ENCODE measurements at places on chromosomes 12 and 14.

GRCh38 chr14:51566831-51567582 is 84.7 kb upstream of the FRMD6 start:
- no peak for DNase-seq

DNA sequence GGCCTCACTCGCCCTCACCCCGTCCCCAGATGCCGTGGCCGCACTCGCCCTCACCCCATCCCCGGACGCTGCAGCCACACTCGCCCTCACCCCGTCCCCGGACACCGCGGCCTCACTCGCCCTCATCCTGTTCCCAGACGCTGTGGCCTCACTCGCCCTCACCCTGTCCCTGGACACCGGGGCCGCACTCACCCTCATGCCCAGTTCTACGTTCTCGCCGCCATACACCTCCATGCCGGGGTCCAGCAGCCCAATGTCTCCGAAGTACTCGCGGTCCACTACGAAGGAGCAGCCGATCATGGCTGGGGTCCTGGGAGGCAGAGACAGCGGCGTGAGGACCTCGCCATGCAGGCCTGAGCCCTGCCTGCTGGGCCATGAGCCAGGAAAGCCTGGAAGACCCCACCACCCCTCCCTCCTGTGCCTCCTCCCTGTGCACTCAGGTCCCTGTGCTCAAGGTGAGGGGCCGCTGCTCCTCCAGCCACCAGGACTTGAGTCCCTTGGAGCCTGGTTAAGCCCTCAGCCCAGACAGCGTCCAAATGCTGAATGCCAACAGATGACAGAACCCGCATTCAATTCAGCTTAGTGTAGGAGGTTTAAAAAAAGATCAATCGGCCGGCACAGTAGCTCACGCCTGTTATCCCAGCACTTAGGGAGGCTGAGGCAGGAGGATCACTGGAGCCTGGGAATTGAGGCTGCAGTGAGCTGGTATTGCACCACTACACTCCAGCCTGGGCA is 81.5 kb downstream of the GALNT9 start:
- DNase-seq: no peak

DNA sequence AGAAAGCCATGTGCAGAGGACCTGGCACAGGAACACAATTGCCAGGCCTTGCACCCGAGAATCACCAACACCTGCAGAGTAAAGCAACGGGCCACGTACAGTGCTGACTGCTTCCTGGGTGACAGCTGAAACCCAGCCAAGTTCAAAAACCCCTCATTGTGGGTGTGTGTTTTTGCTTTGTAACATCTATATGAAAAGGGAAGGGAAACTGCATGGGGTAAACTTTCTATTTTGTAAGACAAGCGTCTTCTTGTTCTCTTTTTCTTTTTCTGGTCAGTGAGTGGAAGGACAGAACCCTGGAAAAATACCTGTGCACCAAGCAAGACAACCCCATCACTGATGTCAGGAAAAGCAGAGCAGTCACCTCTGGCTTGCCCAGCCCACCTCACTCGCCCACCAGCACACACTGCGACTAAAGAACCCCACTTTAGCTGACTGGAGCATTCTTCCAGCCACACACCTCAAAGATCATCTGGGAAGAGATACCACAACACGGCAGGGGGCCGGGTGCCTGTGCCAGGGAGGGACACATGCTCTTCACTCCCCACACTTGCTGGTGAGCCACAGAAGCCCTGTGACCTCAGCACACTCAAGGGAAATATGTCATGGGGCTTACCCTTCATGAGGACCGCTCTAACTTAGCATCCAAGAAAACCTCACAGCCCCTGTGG is 172.3 kb downstream of the NDUFA12 start:
- no peak for DNase-seq

- DNase-seq: no peak
Observed at GRCh38 chr12:111628505-111629260, 29.6 kb upstream of the ATXN2 start.

DNA sequence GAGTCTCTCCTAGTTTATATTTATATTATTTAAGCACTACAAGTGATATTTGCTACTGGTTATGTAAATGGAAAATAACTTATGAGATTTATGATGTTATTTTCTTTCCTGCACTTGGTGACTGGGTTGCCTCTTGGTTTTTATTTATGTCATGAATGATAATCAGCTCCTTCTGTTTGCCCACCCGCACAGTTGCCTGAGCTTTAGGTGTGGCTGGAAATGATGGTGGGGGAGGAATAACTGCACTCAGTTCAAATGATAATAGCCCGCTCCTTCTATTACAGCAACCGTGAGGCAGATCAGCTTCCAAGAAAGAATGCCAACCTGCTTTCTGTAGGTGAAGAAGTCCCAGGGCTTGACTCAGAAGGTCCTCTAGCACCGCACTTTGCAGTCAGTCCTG is 190.2 kb upstream of the CAND1 start:
- no peak for DNase-seq

DNA sequence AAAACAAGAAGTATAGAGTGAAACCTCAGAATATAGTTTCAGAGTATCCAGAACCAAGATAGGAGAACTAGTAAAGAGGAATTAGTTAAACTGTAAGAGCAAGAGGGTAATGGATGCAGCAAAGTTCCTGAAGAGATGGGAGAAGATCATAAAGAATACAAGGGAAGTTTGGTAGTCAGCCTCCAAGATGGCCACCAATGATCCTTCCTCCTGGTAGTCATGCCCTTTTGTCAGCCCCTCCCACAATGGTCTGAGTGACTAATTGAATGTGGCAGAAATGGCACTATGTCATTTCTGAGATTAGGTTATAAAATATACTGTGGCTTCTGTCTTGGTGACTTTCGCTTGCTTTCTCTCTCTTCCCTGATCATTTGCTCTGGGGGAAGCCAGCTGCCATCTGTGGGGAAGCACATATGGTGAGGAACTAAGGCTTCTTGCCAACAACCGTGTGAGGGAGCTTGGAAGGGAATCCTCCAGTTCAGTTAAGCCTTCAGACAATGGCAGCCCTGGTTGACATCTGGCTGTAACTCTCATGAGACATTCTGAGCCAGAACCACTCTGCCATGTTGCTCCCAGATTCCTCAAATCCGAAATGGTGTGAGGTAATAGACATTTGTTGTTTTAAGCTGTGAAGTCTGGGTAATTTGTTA is 55.3 kb upstream of the AMN1 start:
- no peak for DNase-seq

DNA sequence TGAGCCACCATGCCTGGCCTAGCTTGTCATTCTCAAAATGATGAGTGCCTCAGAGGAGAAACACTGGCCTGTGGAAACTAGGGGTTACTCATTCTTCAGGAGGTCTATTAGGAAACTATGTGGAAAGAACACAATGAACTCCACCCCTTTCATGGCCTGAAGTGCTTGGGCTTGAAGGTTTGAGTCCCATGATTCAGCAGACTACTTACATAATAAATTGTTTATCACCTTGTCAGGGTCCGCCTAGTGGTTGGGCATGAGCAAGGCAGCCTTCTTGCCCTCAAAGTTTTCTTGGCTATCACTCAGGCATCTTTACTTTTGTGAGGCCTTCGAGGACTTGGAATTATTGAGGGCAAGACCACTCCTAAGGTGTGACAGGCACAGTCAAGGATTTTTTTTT is 251.2 kb downstream of the ACSS3 start:
- DNase-seq: no peak

DNA sequence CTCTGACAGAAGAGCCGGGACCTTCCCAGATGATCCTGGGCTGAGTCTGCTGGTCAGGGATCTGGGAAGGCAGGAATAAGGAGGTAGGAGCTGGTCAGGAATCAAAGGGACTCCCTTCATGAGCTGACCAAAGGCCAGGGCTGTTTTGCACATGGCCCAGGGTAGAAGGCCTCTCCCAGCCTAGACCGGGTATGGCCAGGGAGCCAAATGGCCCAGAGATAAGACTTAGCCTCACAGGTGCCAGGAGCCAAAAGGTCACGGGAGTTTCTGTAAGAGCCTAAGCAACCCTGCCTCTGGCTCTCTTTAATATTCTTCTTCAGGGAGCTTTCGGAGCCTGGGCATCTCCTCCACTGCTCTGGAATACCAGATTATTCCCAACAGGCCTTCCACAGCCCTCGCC is 191.3 kb upstream of the PWP1 start:
- DNase-seq: no peak

- no peak for DNase-seq
Observed at GRCh38 chr12:8948701-8949341, 624 bp downstream of the M6PR start.

DNA sequence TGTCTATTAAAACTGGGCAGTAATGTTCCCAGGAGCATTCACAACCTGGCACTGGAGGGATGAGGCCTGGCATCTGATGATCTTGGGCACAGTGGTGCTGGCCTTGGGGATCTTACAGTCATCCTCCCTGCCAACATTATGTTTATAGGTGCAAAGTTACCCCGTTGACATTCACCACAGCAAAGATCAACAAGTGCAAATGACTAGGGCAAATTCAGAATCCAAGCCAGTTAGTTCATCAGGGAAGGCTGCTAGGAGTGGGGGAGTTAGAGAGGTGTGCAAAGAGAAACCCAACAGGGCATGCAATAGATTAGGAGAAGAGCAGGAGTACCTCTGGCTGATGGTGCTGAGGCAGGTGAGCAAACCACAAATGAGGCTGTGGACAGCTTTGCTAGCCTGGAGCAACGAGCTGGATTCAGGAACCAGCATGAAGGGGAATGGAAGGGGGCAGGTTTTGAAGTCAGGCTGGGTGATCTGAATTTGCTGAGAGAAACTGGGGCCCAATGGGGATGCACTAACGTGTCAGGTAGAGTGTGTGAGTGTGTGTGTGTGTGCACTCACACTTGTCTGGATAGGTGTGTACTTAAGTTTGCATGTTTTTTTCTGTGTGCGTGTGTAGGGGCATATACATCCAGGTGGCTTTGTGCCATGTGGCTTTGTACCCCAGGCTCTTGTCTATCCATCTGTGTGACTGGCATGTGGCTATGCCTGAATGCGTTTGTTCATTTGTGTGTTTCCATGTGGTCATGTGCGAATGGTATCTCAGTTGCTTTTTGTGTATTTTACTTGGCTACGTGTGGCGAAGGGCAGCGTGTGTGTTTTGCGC is 1.6 kb downstream of the CISTR start:
- no peak for DNase-seq

DNA sequence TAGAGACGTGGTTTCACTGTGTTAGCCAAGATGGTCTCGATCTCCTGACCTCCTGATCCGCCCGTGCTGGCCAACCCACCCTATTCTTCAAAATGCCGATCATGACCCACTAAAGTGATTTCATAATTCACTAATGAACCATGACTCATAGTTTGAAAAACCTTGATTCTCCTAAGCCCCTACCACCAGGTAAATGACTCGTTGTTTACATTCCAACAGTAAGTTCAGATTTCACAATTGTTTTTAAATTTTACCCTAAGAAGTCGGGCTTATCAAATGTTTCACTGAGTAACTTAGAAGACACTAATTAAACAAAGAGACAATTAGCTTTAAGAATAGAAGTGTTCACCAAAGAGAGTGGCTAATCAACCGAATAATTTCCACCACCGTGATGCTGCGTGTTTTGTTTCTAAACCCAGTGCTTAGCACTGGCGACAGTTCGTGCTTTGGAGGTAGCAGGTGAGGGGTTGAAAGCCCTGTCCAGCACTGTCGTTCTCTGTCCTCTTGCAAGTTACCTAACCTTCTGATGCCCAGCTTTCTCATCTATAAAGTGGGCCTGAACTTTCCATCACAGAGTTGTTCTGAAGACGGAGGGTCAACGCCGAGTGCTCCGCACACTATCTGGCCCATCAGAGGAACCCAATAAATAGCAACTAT is 136.5 kb downstream of the NTF3 start:
- DNase-seq: no peak

DNA sequence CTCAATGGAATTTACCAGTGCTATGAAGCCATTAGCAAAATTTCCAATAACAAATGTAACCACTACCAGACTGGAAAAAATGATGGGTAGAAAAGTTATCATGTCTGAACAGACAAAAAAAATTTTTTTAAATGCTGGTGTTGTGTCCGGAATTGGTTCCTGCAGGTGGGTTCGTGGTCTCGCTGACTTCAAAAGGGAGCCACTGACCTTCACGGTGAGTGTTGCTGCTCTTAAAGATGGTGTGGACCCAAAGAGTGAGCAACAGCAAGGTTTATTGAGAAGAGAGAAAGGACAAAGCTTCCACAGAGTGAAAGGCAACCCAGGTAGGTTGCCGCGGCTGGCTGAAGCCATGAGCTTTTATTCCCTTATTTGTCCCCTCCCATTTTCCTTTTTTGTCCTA is at the start of gene TAS2R43:
TSS of gene TAS2R43 (minus strand) at position 186 of the 400 bp plus-strand sequence. CDS start at position 102, 84 bp downstream.
- DNase-seq: no peak
